ENCODE measurements at places on chromosomes 6 and 20. TPM values are rescaled to one million over a fixed set of nuclear protein-coding genes. Genes with fewer than 3 reads are reported as not detected.

DNA sequence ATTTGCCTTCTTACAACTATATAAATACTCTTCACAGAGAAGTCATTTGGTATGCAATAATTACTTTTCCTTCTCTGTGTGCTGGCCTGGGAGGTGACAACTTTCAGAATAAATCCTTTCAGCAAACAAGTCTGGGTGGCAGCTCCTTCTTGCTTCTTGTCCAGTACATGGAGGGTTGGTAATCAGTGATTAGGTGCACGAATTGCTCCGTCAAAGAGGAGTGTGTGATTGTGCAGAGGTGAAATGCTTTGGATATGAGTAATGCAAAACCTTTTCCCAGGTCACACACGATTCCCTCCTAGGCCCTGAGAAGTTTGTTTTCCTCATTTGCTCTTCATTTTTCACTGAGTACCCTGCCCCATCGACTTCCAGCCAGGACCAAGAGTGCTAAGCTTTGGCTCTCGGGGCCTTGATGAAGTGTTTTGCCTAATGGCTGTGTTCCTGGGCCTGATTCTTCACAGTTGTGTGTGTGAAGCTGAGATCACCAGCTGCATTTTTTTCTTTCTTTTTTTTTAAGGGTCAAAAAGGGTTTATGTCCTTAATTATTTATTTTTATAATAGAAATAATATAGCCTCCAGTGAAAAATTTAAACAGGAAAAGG lies 216.5 kb downstream of the ZMYND8 start:
- no peak for DNase-seq

GRCh38 chr6:11258260-11259237 lies 26.1 kb upstream of the NEDD9 start:
- no peak for DNase-seq

GRCh38 chr20:20426655-20426907 lies 58.7 kb downstream of the INSM1 start:
- no peak for DNase-seq

DNA sequence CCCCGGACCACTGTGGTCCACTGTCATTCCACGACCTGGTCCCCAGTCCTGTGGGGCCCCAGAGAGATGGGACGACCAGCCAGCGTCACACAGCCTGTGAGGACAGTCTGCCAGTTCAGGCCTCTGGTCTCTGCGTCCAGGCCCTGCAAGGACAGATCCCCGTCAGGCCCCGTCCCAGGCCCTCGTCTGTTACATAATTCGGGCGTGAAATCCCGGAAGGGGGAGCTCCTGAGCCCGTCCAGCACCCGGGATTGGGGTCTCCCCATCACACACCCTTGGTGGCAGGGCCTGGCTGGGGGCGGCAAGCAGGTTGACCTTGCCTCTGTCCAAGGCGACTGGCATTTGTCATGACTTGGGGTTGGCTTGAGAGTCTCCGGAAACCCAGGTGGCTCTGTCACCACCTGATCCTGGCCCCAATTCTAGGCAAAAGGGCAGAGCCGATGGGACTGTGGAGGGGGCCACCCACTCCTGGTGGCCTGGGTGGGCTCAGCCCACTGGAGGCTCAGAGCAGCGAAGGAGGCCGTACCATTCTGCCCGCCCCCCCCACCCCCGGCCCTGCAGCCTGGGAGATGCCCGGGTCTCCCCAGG lies 73.8 kb upstream of the GATA5 start:
- no peak for DNase-seq

LY86 gene
- total RNA-seq, result not detected

PROKR2 gene
- total RNA-seq, result not detected

SLC23A2 gene
- total RNA-seq, result 14.6 TPM

KIAA1755 gene
- total RNA-seq, result 0.17 TPM
